ENCODE measurements at places on chromosomes 5 and 9. TPM values are rescaled to one million over a fixed set of nuclear protein-coding genes. Genes with fewer than 3 reads are reported as not detected.
A peak's percentile ranks its signal among the peaks of the same experiment; 100 is the strongest.

PTBP3 gene
- 94.7 TPM for total RNA-seq

- H3K36me3 ChIP-seq: no peaks in the 10 kb centered on the region
- H3K27me3 ChIP-seq: peaks cover 59% of the 10 kb centered on the region
- DNase-seq: peak; percentile 48
- no peak overlapping the region for H3K4me3 ChIP-seq
Observed at GRCh38 chr5:80566711-80567259, 3.3 kb downstream of the ANKRD34B start.

DNA sequence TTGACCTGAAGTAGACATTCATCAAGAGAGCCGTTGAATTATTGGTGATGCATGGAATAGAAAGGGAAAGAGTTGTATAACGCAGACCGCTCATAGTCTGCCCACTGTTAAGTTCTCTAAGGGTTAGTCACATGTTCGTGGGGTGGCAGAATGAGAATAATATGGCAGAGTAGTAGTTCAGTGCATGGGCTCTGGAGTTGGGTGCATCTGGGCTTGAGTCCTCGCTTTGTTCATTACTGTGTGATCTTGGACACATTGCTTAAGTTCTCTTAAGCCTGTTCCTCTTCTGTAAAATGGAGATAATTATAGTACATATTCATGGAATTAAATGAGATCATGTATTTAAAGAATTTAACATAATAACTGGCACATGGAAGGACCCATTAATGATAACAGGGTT lies 23.6 kb downstream of the TNPO1 start:
- H3K27me3 ChIP-seq: peaks cover 45% of the 10 kb centered on the region
- no peaks in the 10 kb centered on the region for H3K36me3 ChIP-seq
- no peak for DNase-seq
- no peak overlapping the region for H3K27ac ChIP-seq
- peaks cover 3% of the 10 kb centered on the region for H3K4me1 ChIP-seq

DNA sequence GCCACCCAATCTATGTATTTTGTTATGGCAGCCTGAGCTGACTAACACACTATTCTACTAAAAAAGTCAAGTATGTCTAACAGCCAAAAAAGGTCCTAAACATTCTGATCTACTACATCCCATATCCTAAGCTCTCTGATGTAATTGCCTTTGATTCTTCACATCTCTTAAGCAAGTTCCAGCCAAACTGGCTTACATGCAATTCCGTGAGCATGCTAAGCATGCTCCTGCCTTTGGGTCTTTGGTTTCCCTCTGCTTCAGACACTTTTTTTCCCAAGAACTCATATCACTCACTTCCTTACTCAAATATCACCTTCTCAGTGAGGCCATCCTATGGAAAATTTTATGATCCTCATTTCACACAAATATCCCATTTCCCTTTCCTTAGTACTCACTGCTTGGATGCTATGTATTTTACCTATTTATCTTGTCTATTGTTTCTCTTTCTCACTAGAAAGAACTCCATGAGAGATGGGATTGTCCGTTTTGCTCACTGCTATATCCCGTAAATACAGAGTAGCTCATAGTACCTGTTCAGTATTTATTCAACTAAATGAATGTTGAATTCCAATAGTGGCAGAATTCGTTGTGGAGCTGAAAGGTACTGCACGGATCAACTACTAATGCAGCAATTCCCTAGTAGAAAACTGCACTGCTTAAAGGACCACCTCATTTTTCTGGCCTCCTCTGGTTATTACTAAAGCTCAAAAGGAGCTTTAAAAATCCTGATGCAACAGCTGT lies 2.3 kb upstream of the SLC12A2 start:
- peak overlapping the region; percentile 93 for H3K4me3 ChIP-seq
- H3K4me1 ChIP-seq: peaks cover 40% of the 10 kb centered on the region
- H3K27me3 ChIP-seq: no peaks in the 10 kb centered on the region
- no peak for DNase-seq
- H3K36me3 ChIP-seq: peaks cover 29% of the 10 kb centered on the region
- H3K27ac ChIP-seq: peak overlapping the region; percentile 98

- H3K4me3 ChIP-seq: no peak overlapping the region
- no peaks in the 10 kb centered on the region for H3K36me3 ChIP-seq
- H3K27ac ChIP-seq: no peak overlapping the region
- no peak for DNase-seq
- no peaks in the 10 kb centered on the region for H3K4me1 ChIP-seq
- no peaks in the 10 kb centered on the region for H3K27me3 ChIP-seq
Observed at GRCh38 chr5:106661866-106662265, 1008.9 kb downstream of the EFNA5 start.

GRCh38 chr5:39717176-39717897 lies 292.6 kb upstream of the DAB2 start:
- H3K36me3 ChIP-seq: no peaks in the 10 kb centered on the region
- H3K4me1 ChIP-seq: no peaks in the 10 kb centered on the region
- peaks cover 2% of the 10 kb centered on the region for H3K27me3 ChIP-seq
- H3K4me3 ChIP-seq: no peak overlapping the region
- DNase-seq: no peak

TAF11L4 gene
- not detected for total RNA-seq

GRCh38 chr9:70406434-70406862 lies 8.0 kb downstream of the KLF9 start:
- peak overlapping the region; percentile 79 for H3K4me3 ChIP-seq
- H3K36me3 ChIP-seq: peaks cover 11% of the 10 kb centered on the region
- H3K4me1 ChIP-seq: peaks cover 58% of the 10 kb centered on the region
- no peaks in the 10 kb centered on the region for H3K27me3 ChIP-seq
- peak; percentile 75 for DNase-seq

- no peak overlapping the region for H3K27ac ChIP-seq
- peaks cover 11% of the 10 kb centered on the region for H3K27me3 ChIP-seq
- H3K4me1 ChIP-seq: no peaks in the 10 kb centered on the region
- no peaks in the 10 kb centered on the region for H3K36me3 ChIP-seq
- no peak overlapping the region for H3K4me3 ChIP-seq
- DNase-seq: no peak
Observed at GRCh38 chr5:35213608-35214007, 16.7 kb downstream of the PRLR start.

DNA sequence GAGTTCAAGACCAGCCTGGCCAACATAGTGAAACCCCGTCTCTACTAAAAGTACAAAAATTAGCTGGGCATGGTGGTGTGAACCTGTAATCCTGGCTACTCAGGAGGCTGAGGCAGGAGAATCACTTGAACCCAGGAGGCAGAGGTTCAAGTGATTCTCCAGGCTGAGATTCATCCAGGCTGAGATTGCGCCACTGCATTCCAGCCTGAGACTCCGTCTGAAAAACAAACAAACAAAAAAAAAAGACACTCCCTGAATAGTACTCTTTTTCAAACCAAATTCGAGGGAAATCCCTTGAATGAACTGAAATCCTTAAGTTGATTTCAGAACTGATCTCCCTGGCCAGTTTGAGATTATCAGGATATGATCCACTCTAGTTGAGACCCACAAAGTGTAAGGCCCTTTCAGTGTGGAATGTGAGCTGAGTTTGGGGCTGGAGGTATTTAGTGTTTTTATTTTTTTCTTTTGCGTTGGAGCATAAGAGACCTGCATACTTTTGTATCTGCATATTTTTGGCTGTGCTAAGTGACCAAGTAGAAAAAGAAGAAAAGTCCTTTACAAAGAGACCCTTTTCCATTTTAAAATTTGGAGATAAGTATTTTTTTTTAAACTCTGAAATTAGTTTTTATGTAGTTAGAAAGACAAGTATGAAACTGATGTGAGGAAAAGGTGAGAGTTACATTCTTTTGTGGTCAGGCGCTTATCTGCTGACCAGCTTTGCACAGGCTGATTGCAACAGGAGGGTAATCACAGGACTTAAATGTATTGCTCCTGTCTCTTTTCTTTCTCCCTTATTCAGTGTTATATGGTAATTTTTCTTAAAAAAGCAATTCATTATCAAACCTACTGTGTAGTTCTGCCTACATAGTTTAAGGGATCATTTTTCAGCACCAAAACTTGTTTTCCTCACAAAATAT lies 42.9 kb downstream of the TMEFF1 start:
- no peaks in the 10 kb centered on the region for H3K27me3 ChIP-seq
- H3K36me3 ChIP-seq: no peaks in the 10 kb centered on the region
- no peak overlapping the region for H3K4me3 ChIP-seq
- no peak for DNase-seq
- H3K4me1 ChIP-seq: no peaks in the 10 kb centered on the region

GRCh38 chr9:107044872-107045271 lies 181.9 kb downstream of the ZNF462 start:
- no peaks in the 10 kb centered on the region for H3K4me1 ChIP-seq
- H3K27me3 ChIP-seq: no peaks in the 10 kb centered on the region
- peak; percentile 59 for DNase-seq
- H3K27ac ChIP-seq: no peak overlapping the region

- no peak overlapping the region for H3K27ac ChIP-seq
- H3K4me1 ChIP-seq: no peaks in the 10 kb centered on the region
- DNase-seq: no peak
- peaks cover 13% of the 10 kb centered on the region for H3K27me3 ChIP-seq
Observed at GRCh38 chr5:172758077-172758833, 12.7 kb downstream of the DUSP1 start.

- no peaks in the 10 kb centered on the region for H3K27me3 ChIP-seq
- no peak overlapping the region for H3K4me3 ChIP-seq
- H3K36me3 ChIP-seq: peaks cover 61% of the 10 kb centered on the region
- peak overlapping the region; percentile 36 for H3K27ac ChIP-seq
Observed at GRCh38 chr5:134145779-134146581, 30.8 kb downstream of the SKP1 start.

GRCh38 chr5:79753092-79753491 lies 63.5 kb downstream of the CMYA5 start:
- DNase-seq: no peak
- H3K36me3 ChIP-seq: no peaks in the 10 kb centered on the region
- H3K4me1 ChIP-seq: peaks cover 2% of the 10 kb centered on the region
- H3K27ac ChIP-seq: no peak overlapping the region
- peaks cover 16% of the 10 kb centered on the region for H3K27me3 ChIP-seq
- no peak overlapping the region for H3K4me3 ChIP-seq

SREK1 gene
- total RNA-seq: 75.2 TPM

GRCh38 chr9:2134391-2134790 lies 119.2 kb downstream of the SMARCA2 start:
- H3K27me3 ChIP-seq: no peaks in the 10 kb centered on the region
- H3K4me3 ChIP-seq: no peak overlapping the region
- peaks cover 39% of the 10 kb centered on the region for H3K36me3 ChIP-seq
- H3K27ac ChIP-seq: no peak overlapping the region
- DNase-seq: no peak

GRCh38 chr5:156963125-156963524 lies at the start of gene TIMD4:
Gene TIMD4 (minus strand): TSS chr5:156963226. CDS start chr5:156963198, 28 bp downstream.
- H3K27me3 ChIP-seq: no peaks in the 10 kb centered on the region
- no peak within 1 kb of the TSS for H3K27ac ChIP-seq
- H3K4me1 ChIP-seq: peaks cover 6% of the 10 kb centered on the region
- H3K4me3 ChIP-seq: no peak within 1 kb of the TSS

DNA sequence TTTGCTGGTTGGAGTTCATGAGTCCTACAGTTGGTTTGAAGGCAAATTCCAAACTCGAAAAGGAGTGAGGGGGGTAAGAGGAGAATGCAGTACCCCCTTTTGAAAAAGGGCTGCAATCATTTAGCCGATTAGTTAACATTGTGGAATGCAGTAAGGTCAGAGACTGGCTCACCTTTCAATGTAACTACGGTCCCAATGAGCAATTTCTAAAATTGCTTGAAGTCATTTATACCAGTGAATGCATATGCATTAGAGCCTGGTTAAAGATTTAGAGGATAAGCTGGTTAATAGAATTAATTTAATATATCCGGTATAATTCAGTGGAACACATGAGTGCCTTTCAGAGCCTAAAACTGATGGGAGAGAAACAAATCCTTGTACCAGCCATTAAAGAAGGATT lies 172.6 kb upstream of the PAPPA start:
- no peak for DNase-seq
- H3K27ac ChIP-seq: no peak overlapping the region
- no peaks in the 10 kb centered on the region for H3K4me1 ChIP-seq

DNA sequence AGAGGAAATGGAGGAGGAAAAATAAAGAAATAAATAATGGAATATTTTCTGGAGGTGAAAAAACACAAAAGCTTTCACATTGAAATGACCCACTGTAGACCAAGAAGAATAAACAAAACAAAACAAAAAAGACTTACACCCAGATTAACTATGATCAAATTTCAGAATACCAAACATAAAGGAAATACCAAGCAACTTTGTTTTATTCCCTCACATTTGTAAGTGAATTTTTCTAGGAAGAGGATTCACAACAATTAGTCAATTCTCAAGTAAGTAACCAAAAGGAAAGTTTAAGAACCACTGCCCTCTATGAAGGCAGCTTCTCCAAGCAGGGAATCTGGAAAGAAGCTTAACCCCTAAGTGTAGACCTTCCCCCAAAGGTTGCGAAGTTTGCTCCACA lies 29.6 kb upstream of the B4GALT1 start:
- no peak for DNase-seq
- H3K4me1 ChIP-seq: peaks cover 2% of the 10 kb centered on the region
- H3K27ac ChIP-seq: no peak overlapping the region
- no peak overlapping the region for H3K4me3 ChIP-seq
- no peaks in the 10 kb centered on the region for H3K36me3 ChIP-seq

GRCh38 chr9:133237035-133237731 lies 28.1 kb upstream of the OBP2B start:
- peaks cover 8% of the 10 kb centered on the region for H3K27me3 ChIP-seq
- H3K36me3 ChIP-seq: no peaks in the 10 kb centered on the region
- H3K4me3 ChIP-seq: no peak overlapping the region
- peaks cover 7% of the 10 kb centered on the region for H3K4me1 ChIP-seq
- no peak overlapping the region for H3K27ac ChIP-seq

DNA sequence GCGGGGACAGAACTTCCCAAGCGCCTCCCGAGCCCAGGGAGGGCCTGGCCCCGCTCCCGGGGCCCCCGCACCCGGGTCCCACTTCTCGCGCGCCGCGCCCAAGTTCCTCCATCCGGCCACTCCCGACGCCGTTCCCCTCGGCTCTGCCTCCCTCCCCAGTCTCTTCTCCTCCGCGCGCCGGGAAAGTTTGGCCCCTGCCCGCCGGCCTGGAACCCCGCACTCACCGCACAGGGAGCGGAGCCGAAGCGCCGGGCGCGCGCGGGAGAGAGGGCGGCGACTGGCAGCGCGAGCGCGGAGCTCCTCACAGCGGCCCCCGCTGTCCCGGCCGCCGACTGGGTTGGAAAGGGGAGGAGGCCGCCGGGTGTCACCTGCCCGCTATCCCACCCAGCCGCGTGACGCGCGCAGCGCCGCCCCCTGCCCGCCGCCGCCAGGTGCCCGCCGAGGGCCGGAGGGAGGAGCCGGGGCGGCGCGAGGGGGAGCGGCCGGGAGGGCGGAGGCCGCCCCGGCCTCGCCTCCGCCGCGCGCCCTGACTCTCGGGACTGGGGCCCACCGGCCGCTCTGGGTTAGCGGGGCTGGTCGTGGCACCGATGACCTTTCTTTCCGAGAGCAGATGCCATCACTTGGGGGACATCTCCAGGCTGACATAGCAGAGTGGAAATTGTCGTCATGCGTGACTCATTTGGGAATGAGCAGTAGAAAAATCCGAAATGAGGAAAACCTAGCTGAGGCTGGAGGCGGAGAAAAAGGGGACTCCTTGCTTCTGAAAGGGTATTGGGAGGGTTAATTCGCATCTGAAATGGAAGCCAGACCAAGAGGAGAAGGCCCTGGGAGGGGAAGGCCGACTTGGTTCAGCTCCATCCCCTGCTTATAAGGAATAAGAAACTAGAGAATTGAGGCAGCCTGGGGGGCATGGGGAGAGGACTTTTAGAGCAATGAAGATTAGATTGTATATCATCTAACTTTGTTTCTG lies at the start of gene ELOVL7:
Gene ELOVL7 (minus strand): TSS at position 334 of the 970 bp plus-strand sequence. CDS start 56,872 bp downstream, outside the sequence.
- H3K27me3 ChIP-seq: peaks cover 54% of the 10 kb centered on the region
- DNase-seq: peak; percentile 85
- peak within 1 kb of the TSS; percentile 84 for H3K4me3 ChIP-seq
- peaks cover 11% of the 10 kb centered on the region for H3K4me1 ChIP-seq
- H3K27ac ChIP-seq: no peak within 1 kb of the TSS

- H3K27me3 ChIP-seq: no peaks in the 10 kb centered on the region
- no peaks in the 10 kb centered on the region for H3K4me1 ChIP-seq
- DNase-seq: no peak
- no peak overlapping the region for H3K4me3 ChIP-seq
- H3K27ac ChIP-seq: no peak overlapping the region
- H3K36me3 ChIP-seq: no peaks in the 10 kb centered on the region
Observed at GRCh38 chr9:15725953-15726352, 173.1 kb downstream of the CCDC171 start.

All from activated CD4-positive, alpha-beta T cell treated with anti-CD3 and anti-CD28 coated beads, Interleukin-2, amount 10 ng/mL, durations not matched to agents 24 days and 14 days (primary cell).